ENCODE measurements at places on chromosomes 2 and 18. TPM values are rescaled to one million over a fixed set of nuclear protein-coding genes. Genes with fewer than 3 reads are reported as not detected.

DNA sequence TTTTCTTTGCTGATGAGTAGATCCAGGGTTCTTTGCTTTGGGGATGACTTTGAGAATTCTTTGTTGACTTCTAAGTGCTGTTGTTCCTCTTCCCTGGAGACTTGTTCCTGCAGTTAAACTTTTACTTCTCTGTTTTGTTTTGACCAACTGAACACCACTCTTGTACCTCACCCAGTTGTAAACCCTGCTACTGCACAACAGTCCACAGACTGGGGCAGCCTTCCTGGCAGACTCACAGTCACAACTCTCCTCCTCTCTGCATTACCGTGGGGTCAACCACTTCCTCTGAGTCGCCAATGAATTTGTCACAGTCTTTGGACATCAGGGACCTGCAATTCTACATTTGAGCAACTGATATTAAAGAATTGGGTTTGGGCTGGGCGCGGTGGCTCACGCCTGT, 3.8 kb upstream of the SLC8A1 start:
- DNase-seq = peak; percentile 42

- DNase-seq = no peak
Measured at GRCh38 chr2:241904011-241904718, 34.6 kb downstream of the RTP5 start.

B3GNT7 gene
- polyA plus RNA-seq = 0.65 TPM

- DNase-seq = no peak
Measured at GRCh38 chr2:190843890-190844699, 36.5 kb upstream of the GLS start.

DNA sequence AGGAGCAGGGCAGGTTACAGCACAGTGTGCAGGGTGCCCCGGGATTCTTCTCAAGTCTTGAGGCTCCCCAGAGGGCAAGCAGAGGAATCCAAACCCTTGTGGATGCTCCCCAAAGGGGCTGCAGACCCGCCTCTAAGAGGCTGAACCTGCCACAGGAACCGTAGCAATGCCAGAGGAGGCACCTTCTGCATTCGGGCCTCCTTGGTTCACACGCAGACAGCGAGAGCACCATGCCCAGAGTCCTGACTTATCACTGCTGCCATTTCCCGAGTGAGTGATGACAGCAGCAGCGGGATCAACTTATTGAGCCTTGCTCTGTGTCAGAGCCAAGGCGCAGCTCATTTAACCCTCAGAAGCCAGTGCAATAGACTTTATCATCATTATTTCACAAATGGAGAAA, 203.5 kb downstream of the CTIF start:
- DNase-seq = no peak

ANKRD30B gene
- polyA plus RNA-seq = not detected

DNA sequence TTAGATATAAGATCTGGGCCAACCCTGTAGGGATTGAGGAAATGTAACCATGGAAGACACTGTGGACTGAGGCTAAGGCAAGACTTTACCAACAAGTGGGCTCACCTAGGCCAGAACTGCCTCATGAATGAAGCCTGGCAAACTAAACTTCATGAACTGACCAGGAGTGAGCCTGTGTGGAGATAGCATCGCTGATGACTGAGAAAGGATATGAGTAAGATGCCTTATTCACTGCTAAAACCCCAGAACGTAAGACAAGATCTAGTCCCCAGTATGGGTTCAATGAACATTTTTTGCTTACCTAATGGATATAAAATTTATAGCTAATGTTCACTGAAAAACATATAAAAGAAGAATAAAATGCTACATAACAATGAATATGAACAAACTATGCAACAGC, 399.8 kb downstream of the SATB2 start:
- no peak for DNase-seq
